ENCODE measurements at places on chromosomes 5 and 9.
A peak's percentile ranks its signal among the peaks of the same experiment; 100 is the strongest.

DNA sequence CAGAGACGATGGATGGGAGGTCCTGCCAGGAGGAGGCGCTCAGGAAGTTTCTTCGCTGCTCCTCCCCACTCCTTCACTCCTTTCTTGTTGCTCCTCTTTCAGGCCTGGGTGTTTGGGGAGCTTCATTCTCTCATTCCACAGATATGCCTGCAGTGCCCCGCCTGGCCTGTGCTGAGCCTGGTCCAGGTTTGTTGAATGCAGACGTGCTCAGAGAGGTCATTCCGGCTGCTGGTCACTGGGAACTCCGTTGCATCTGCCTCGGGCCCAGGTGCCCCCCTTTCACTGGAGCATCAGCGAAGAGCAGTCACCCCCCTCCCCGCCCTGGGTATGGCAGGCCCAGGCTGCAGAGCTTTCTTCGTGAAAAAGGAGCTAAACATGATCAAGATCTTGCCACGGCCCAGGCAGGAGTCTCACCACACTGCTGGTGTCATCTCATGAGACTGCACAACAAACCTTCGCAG, 15.5 kb downstream of the SURF6 start:
- peak; percentile 35 for DNase-seq

DNA sequence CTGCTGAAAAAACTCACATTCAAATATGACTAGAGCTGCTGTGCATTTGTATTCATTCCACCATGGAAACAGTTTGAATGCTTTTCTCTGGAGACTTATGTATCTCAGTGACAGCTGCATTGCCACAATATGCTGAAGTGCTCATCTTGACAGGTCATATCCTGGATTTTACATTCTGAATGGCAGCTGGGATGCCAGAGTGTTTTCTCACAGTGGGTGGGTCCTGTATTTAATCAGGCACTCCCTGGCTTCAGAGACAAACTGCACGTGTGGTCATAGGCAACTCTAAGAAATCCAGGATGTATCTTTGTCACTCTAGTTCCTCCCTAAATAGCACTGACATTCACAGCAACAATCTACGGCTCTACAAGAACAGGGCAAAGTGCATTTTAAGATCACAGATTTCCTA, 75.6 kb downstream of the ST8SIA4 start:
- no peak for DNase-seq

GRCh38 chr5:178238711-178239592, 6.3 kb upstream of the PHYKPL start:
- no peak for DNase-seq

GRCh38 chr5:146079695-146080373, 25.5 kb downstream of the PLAC8L1 start:
- DNase-seq, result no peak

- DNase-seq, result peak; percentile 86
Observed at GRCh38 chr5:168747987-168748777, 169.0 kb upstream of the PANK3 start.

DNA sequence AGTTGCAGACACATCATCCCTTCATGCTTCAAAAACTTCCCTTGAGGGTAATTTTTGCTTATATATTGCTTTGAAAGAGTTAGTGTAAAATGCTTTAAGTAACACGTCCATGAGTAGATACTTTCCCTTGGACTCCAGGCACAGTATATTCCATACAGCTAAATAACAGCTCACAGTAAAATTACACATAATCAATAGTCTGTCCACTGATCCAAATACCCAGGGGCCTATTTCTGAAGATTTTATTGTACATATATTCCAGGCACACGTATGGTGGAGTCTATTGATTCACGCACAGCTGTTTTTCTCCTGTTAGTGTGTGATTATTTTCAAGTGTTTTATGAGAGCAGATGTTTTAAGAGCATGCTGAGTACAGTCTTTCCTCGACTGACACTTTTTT, 223.7 kb upstream of the GRAMD2B start:
- DNase-seq, result no peak

GRCh38 chr9:130118841-130119518, 53.2 kb upstream of the NCS1 start:
- no peak for DNase-seq

DNA sequence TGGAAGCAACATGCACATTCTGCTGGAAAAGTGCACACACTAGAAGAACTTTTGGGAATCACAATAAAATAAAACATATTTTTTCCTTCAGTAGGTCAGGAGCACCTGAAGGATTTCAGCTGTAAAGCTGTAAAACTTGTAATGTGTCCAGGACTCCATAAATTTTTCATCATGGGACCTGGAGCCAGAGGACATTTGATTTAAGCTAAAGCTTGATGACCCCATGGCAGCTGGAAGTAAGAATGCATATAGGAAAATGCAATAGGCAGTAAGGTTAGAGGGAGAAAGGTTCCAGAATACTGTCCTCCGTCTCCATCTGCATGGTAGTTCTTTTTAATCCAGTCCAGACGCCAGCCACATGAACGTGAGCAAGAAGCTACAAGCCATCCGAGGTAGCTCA, 166.0 kb downstream of the ADAMTSL1 start:
- DNase-seq, result no peak

DNA sequence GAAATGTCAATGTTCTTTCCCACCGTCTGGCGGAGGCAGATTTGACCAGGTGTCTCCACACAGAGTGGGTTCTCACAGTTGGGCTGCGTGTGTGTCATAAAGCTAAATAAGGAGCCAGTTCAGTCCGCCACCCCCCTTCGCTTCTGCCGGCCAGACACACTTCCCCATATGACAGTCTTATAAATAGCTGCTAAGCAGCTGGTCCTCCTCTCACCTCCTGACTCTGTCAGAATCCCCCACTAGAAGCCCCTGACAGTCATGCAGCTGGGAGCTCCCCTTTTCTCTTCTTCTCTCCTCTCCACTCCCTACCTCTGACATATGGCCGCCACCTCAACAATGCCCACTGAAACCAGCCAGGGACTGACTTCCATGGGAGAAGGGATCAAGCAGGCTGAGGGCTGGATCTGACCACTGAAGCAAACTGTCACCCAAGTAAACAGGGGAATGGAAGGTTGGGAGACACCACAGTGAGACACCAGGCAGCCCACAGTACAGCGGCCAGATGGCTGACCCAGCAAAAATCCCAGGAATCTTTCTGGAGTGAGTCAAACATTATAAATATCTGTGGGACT, 141.9 kb upstream of the EFNA5 start:
- DNase-seq, result no peak

DNA sequence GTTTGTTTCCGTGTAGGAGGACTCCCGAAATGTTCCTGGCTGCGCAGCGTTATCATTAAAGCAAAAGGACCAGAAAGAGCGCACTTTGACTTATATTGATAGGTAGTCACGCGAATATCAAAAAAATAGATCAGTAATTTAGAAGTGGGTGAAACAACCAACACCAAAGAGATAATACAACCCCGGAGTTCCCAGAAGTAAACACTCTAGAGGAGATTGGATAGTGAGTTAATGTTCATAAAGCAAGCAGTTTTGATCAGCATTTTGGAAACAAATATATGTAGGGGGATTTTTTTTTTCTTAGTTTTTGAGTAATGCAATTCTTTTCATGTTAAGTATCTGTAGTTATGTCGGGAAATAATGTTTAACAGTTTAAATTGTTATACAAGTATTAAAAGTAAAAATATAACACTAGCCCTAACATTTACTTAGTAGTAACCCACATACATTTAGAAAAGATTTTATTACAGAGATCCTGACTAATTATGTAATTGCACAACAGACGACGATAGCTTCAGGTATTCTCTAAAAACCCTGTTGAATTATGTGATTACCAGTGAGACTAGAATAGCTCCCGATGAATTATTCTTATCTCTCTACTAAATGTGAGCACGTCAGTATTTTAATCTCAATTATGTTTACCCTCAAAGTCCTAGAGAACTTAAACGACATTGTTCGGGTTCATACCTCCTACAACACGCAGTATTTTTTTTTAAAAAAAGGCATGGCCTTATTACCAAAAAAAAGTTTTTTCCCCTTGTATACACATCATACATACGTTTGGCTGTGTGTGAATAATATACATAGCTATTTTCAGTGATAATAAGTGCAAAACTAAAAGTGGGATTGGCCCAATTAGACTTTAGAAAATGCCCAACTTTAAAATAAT, 9.4 kb upstream of the NFIB start:
- DNase-seq, result no peak

DNA sequence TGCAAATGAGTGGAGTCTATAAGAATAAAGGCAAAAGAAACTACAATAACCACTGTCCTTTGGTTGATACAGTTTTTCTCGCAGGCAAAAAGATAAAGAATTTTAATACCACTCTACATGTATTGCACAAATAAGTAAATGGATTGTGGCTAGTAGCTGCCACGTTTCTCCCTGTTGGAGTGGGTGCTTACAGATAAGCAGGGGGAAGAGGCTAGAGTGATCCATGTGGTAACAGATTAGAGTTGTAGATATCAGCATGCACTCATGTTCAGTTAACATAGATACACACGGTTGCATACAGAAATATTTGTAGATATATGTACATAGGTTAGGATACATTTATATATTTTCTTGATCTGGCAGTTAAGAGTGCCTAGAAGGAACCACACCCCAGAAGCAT, 179.5 kb downstream of the ARHGEF28 start:
- DNase-seq, result no peak

DNA sequence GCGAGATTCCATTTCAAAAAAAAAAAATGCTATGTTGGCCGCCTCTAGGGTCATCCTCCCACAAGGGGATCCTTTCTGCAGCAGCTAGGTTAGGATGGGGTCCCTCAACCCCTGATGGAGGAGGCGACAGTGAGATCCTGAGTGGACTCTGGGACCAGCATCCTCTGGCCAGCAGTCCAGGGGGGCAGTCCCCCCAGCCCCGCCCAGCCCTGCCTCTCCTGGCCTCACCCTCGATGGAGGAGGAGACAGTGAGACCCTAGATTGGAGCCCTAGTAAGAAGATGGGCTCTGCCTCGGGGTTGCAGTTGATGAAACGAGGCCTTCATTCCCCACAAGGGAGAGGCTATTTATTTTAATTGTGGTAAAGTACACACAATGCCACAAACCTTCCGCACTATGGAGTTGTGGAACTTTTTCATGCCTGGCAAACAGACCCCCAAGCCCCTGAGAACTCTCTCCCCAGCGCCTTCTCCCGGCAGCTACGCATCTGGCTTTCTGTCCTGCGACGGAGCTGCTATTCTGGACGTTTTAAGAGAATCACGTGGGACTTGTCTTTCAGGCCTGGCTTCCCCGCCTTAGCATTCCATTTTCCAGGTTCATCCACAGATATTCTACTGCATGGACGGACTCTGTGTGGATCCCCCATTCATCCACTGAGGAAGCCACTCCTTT, 15.8 kb downstream of the VAV2 start:
- DNase-seq, result peak; percentile 4

- DNase-seq, result no peak
Observed at GRCh38 chr9:96423985-96424336, 5.8 kb upstream of the ZNF367 start.

DNA sequence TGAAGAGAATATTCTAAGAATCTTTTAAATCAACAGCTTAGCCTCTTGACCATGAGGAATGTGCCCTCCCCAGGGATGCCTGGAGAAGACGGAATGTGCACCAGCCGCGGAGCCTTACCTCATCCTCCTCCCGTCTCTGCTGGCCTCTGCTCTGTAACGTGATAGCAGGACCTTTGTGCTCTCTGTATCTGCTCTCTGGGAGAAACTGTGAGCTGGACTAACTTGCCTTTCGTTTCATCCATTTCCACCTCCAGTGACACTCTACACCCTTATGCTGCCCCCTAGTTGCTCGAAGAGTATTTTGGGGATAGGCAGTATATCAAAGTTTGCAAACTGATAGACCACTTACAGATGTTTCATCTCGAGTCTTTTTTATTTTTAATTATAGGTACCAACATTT, 141.4 kb downstream of the NPR3 start:
- peak; percentile 63 for DNase-seq

GRCh38 chr5:118553662-118554061, 434.7 kb downstream of the DTWD2 start:
- no peak for DNase-seq

- no peak for DNase-seq
Observed at GRCh38 chr9:128588581-128589233, 36.3 kb downstream of the SPTAN1 start.

DNA sequence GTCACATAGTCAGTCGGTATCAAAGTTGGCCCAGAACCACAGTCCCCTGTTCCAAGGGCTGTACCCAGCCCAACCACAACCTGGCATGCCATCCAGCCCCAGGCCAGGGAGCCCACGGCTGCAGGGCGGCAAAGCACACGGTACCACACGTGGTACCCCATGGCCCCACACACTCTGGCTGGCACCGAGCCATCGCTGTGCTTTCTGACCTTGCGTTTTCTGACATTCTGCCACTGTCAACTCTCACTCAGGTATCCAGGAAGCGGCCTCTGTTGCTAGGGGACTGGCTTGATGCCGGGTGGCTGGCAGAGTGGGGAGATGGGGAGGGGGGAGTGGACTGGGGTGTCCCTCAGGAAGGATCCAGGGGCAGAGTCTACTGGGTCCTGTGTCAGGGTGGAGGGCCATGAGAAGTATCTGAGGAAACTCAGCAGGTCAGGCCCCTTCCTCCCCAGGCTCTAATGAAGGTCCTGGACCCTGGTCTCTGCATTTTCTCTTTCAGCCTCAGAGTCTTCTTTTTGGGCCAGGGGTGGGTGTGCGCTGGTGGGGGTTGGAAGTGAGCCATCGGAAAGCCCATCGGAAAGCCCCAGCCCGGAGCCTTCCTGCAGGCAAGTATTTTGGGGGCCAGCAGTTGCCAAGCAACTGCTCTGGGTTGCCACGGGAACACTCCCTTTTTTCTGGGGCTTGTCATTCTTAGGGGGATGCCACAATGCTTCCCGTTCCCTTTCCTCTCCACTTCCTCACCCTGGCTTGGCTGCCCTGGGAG, 21.0 kb upstream of the RALGDS start:
- no peak for DNase-seq

DNA sequence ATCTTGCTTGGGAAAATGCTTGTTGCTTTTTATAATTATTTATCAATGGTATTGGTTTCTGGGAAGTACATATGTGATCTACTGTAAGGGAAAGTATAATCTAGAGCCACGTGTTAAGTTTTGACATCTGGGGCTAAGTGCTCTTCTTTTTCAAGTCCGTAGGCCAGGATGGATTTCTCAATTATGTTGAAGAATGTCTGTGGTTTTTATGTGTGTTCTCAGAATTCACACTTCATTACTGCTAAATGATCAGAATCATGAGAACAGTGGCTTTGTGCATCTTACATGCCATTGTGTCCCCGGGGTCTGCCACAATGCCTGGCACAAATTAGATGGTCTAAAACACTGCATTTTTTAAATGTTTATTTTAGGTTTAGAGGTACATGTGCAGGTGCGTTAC, 14.5 kb upstream of the AUH start:
- DNase-seq, result no peak

- DNase-seq, result no peak
Observed at GRCh38 chr5:133199417-133200178, 147.8 kb downstream of the HSPA4 start.

Measured in WTC11 (cell line).